Mucosa of descending colon (tissue), 3 donors: ENCODE measurements at places on chromosomes 4 and X. TPM values are rescaled to one million over a fixed set of nuclear protein-coding genes. Genes with fewer than 3 reads are reported as not detected.

GRCh38 chrX:153926858-153927671 lies 1.0 kb upstream of the ARHGAP4 start:
- DNase-seq: peak; percentile 66

GRCh38 chrX:3362956-3363355 lies 16.5 kb upstream of the MXRA5 start:
- no peak for DNase-seq

ARHGAP6 gene
- total RNA-seq: 4.4 TPM

- DNase-seq: no peak
These were observed 1329.2 kb upstream of the PCDH7 start for GRCh38 chr4:29390921-29391320.

DNA sequence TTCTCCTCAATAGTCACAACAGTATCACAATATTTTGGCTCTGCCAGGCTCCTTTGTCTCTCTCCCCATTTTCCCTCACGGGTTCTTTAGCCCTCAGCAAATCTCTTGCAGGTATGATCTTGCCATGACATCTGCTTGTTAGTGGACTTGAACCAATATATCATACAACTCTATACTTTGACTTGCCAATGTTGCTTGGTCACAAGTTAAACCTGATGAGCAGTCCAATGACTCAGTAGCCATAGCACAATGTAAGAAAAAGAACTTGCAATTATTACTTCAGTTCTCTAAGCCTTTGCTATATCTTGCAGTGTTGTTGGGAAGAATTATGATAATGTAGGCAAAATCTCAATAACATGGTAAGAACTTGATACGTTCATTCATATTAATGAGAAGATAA lies 174.6 kb upstream of the NRK start:
- no peak for DNase-seq

GRCh38 chr4:136121426-136121825 lies 1410.9 kb downstream of the PCDH18 start:
- no peak for DNase-seq

DNA sequence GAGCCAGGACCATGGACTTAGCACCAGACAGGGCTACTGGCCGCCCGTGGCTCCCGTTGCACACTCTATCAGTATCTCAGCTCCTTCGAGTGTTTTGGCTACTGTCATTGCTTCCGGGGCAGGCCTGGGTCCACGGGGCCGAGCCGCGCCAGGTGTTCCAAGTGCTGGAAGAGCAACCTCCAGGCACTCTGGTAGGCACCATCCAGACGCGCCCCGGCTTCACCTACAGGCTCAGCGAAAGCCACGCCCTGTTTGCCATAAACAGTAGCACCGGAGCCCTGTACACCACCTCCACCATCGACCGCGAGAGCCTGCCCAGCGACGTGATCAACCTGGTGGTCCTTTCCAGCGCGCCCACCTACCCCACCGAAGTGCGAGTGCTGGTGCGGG lies 1.6 kb downstream of the FAT4 start:
- DNase-seq: peak; percentile 29

ANAPC10 gene
- total RNA-seq: 13.5 TPM

DNA sequence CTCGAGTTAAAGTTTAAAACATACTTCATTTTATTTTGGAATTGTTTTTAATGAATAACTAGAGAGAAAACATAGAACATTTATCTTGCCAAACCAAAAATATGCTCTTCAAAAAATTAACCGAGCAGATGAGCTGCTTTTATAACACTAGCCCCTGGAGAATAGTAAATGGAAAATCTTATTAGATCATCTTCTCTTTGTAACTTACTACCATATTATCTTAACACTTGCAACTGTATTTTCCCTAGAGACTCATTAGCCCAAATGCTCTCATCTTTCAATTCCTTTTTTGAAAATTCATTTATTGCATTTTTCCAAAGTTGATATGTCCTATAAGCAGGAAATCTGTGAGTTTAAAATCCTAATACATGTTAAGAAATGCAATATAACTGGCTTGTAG lies 143.3 kb downstream of the CAMK2D start:
- no peak for DNase-seq

- DNase-seq: peak; percentile 64
These were observed at the start of gene ABCB7 for GRCh38 chrX:75155827-75156525. Gene ABCB7 (minus strand): TSS chrX:75156283. CDS start chrX:75156272, 11 bp downstream.
